ENCODE measurements at places on chromosomes 11 and 22. TPM values are rescaled to one million over a fixed set of nuclear protein-coding genes. Genes with fewer than 3 reads are reported as not detected.

APLP2 gene
- 193 TPM for polyA plus RNA-seq

DNA sequence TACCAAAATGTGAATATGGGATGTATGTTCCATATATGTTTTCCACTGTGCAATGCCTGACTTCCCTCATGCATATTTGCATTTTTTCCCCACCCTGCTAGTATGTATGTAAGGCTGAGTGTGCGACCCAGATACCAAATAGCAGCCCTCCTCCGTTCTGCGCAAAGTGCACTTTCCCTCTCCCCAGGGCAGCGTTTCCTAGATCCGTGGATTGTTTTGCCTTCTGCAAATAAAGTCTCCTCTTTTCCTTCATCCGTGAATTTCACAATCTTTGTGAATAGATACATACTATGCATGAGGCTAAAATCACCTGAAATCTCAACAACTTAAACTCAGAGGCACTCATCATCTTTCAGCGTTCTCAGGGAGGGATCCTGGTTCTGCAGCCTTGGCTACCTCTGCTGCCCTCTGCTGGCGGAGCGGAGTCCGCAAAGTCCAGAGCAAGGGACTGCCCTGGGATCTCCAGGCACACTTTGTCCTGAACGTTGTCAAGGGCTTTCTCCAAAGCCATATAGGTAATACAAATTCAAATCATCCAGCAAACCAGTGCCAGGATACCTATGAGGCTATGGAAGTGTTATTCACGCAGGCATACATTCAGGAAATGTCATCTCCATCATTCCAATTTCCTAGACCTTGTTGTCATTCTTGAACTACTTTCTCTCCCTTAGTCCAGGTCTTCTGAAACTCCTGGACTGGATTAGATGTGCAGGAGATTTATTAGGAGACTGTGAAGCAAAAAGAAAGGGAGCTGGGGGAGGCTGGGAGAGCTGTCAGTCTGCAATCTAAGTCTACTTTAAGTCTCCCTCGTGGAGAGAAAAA, 53.1 kb downstream of the CNTF start:
- peak; percentile 82 for DNase-seq

GRCh38 chr11:68889948-68890446, 13.6 kb downstream of the MRPL21 start:
- peak; percentile 78 for DNase-seq

- no peak for DNase-seq
Observed at GRCh38 chr11:97912629-97913028, 1108.1 kb upstream of the CNTN5 start.

ZNF280B gene
- under 0.01 TPM for polyA plus RNA-seq

- DNase-seq: no peak
Observed at GRCh38 chr11:29310725-29311342, 706.0 kb downstream of the KCNA4 start.

CNIH2 gene
- polyA plus RNA-seq: not detected

MAJIN gene
- polyA plus RNA-seq: not detected

DNA sequence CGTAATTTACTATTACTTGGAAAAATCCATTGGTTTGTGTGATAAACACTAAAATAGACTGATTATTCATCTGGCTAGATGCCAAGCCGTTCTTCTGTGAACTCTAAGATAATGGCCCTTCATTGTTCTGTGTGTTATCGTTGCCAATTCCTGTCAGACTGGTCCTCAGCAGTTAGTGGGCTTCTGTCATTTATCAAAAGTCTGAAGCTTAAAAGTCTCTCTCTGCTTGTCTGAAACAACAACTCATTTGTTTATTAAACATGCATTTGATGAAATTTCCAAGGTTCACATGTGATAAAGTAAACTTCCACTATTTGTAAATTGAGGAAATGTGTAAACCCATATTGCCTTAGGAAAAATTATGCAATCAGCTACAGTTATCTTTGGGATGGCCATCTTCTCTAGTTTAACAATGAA, 21.1 kb upstream of the RDX start:
- DNase-seq: no peak

OR52N4 gene
- polyA plus RNA-seq: not detected

DNA sequence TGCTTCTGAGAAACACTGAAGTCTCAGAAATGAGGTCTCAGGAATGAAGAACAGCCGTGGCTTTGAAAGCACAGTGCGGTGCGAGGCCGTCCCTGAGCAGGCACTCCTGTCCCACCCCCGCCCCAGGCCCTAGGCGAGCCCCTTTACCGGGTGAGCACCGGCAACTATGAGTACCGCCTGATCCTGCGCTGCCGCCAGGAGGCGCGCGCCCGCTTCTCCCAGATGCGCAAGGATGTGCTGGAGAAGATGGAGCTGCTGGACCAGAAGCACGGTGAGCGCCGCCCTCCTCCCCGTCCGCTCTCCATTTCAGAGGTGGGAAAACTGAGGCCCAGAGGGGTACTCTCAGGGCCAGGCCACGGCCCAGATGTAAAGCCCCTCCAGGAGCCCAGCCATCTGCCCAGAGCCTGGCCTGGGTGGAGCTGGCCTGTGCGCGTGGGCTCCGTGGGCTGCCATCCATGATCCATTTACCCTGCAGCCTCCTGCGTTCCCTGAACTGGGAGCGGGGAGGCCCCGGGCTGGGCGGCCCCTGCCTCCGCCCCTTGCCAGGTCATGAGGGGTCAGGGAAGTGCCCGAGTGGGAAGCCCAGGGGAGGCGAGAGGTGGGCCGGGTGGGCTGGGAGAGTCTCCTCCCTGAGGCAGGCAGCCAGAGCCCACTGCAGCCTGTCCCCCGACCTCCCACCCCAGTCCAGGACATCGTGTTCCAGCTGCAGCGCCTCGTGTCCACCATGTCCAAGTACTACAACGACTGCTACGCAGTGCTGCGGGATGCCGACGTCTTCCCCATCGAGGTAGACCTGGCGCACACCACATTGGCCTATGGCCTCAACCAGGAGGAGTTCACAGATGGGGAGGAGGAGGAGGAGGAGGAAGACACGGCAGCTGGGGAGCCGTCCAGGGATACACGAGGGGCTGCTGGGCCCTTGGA, 9.5 kb downstream of the SLC16A8 start:
- no peak for DNase-seq

BIK gene
- 29.6 TPM for polyA plus RNA-seq

GRCh38 chr22:48757581-48757980, 1070.1 kb downstream of the BRD1 start:
- DNase-seq: peak; percentile 48
